ENCODE measurements at places on chromosomes 1 and 21.

DNA sequence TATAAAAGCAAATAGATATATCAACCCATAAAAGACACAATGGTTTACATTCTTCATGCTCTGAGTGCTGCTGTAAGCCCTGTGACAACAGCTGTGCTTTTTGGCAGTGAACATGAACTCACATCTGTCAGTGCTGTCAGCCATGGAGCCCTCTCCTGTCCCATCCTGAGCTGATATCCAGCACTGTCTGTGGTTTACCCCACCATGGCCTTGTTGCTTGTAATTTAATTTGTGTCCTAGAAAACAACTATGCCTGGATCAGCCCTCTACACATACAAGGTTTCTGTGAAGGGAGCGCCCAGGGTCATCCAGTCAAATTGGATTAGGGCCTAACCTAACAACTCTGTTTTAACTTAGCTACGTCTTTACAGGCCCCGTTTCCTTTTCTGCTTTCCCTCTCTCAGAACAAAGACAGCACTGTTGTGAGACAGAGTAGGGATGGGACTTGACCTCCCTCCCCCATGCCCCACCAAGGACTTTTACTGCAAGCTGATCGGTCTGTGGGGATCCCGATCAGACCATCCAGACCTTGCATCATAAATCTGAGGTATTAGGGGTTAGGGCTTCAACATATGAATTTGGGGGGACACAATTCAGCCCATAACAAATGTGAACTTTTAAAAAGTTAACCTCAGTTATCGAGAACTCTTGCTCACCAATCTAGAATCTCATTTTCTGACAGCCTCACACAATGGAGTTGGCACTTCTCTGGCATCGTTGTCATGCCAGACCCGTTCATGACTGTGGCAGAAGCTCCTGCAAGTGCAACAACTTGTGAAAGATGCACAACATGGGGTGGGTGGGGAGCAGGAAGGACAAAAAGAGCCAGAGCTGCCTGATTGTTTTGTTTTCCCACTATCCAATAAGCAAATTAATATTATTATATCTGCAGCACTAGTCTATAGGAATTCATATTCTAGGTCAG, 16.4 kb upstream of the SLC44A3 start:
- DNase-seq, result no peak

DNA sequence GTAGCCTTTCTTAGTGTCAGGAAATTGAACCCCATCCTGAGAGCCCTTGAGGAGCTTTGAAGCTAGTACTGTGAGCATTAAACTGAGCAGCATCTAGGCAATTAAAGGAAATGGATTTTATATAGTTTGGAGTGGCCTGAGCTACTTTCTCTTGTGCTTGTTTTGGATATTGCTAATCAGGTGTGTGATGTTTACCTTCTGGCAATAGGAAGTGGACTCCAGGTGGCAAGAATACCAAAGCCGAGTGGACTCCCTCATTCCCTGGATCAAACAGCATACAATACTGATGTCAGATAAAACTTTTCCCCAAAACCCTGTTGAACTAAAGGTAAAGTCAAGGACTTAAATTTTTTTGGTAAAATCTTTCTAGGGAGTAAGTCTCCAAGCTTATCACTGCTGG, 79.4 kb downstream of the MACF1 start:
- no peak for DNase-seq

DNA sequence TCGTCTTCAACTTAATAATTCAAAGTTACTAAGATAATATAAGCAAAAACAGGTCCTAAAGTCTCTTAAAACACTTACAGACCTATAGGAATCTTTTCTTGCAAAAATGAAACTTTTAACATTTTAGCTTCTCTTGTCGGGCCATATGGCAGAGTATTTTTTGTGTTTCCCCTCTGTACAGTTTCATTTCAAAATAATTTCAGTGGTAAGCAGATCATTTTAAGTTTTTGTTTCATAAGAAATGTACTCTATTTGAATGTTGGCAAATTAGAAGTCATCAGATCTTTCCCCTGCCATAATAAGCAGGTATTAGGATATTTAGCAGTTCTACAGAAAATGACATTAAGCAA, 37.9 kb downstream of the RGL1 start:
- no peak for DNase-seq

GRCh38 chr1:6511561-6512244, 20.2 kb upstream of the PLEKHG5 start:
- DNase-seq, result no peak

- no peak for DNase-seq
Measured at GRCh38 chr1:177341773-177342172, 171.0 kb downstream of the BRINP2 start.

DNA sequence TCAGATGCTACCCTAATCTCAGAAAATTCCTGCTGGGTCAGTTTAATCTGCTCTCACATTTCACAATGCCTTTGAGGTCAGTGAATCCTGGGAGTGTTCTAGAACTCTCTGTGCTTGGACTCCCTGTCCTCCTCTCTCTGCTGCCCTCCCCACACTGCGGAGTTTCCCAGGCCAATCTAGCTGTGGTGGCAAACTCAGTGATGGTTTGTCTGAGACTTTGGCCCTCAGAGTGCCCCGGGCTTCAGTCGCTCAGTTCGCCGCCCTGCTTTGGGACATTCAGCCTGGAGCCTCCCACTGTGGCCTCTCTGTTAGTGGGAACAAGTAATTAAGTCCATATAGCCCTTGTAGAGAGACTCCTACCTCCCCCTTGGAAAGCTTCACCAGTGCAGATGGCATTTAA, 7.1 kb downstream of the C1orf226 start:
- no peak for DNase-seq

DNA sequence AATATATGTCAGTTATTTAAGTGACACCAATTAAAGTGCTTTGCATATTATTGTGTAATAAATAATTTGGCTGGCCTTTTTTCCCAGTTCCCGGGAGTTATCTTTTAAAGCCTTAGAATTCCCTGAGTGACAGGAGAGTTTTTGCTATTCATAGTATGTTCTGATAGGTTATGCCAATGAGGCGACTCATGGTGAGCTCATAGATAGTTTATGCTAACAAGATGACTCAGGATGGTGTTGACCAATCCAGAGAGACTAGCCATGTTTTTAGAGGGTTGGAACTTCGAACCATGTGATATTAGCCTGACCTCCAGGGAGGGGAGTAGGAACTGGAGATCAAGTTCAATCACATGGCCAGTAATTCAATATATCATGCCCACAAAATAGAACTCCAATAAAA, 310.8 kb downstream of the USP25 start:
- DNase-seq, result no peak

DNA sequence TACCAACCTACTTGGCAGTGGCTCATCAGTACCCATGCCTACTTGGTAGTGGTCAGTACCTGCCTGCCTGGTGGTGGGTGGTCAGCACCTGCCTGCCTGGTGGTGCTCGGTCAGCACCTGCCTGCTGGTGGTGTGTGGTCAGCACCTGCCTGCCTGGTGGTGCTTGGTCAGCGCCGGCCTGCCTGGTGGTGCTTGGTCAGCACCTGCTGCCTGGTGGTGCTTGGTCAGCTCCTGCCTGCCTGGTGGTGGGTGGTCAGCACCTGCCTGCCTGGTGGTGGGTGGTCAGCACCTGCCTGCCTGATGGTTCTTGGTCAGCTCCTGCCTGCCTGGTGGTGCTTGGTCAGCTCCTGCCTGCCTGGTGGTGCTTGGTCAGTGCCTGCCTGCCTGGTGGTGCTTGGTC, 329.6 kb downstream of the RRAGC start:
- no peak for DNase-seq

DNA sequence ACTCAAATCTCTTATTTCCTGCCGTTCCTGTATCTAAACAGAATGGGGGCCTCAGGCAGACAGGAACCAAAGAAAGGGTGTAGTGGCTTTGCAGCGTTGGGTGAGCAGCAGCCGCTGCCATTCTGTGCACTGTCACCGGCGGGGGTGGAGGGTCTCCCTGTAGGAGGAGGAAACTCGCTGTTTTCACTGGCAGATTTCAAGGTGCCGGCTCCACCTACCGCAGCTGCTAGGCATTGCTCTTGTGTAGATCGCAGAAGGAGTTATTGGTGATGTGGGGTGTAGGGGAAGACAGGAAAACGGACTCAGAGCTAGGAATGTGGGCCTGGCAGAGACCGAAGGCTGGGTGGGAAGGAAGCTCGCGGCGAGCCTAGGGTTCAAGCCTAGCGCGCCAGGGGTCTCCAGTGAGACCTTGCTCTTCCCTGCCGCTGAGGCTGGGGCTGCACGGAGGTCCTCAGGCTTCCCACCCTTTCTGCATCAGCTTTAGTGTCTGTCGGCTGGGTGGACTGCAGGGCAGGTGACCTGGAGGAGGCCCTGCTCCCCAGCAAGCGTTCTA, 20.8 kb downstream of the ATP5PO start:
- DNase-seq, result peak; percentile 61

- DNase-seq, result no peak
Measured at GRCh38 chr21:15023776-15024175, 41.0 kb downstream of the NRIP1 start.

GRCh38 chr1:23867542-23867894, 572 bp downstream of the FUCA1 start:
- no peak for DNase-seq

DNA sequence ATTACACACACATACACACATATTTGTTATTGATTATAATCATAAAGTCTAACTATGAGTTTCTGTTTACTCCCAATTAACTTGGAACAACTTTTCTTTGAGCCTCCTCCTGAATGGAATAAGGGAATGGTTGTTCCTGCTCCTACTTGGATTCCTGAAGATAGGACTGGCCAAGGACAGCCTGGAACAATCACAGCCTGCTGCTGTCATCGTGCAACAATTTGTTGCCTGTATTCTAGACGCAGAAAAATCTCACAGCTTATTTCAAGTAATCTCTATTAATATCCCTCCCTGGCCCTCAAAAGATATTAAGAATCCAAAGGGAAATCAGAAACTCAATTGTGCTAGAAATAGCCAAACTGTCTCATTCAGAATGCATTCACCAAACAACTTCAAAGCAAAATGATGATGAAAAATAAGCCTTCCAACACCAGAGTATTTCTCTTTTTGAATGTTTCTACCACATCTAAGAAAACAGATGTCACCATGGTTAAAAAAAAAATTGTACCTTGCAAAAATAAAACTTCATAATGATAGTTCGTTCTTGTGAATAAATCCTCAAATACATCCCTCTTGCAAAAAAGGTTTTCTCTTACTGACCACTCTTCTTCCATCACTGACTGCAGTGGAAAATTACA, 30.9 kb downstream of the RCAN1 start:
- DNase-seq, result no peak

DNA sequence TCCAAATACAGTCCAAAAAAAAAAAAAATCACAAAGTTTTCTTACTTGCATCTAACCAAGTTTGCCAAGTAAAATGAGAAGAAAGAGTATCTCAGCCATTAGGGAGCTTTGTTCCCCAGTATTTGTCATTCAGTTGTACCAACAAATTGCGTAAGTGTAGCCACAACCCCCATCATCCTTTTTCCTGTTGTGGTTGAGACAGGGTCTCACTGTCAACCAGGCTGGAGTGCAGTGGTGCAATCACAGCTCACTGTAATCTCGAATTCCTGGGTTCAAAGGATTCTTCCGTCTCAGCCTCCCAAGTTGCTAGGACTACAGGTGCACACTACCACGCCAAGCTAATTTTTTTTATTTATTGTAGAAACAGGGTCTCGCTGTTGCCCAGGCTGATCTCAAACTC, 9.5 kb downstream of the STX6 start:
- no peak for DNase-seq
